Parietal lobe (tissue), 2 donors: ENCODE measurements at places on chromosomes 12 and 14. TPM values are rescaled to one million over a fixed set of nuclear protein-coding genes. Genes with fewer than 3 reads are reported as not detected.

The TAS2R31 gene
- 46.6 TPM for total RNA-seq

The CIPC gene
- 46.0 TPM for total RNA-seq

The TAOK3 gene
- total RNA-seq: 89.8 TPM

The AQP2 gene
- not detected for total RNA-seq

The TCP11L2 gene
- total RNA-seq: 33.5 TPM

The SLC6A15 gene
- total RNA-seq: 76.1 TPM

The DHRS2 gene
- not detected for total RNA-seq

The KRT72 gene
- not detected for total RNA-seq

The IFNG-AS1 gene
- total RNA-seq: 0.31 TPM

The RHOF gene
- total RNA-seq: 17.8 TPM

The USP44 gene
- 2.2 TPM for total RNA-seq

The CCDC91 gene
- total RNA-seq: 76.4 TPM

The KERA gene
- total RNA-seq: 0.31 TPM

The KLRC4 gene
- total RNA-seq: not detected

The MYL2 gene
- total RNA-seq: not detected

The MYF6 gene
- not detected for total RNA-seq

The GPR84 gene
- not detected for total RNA-seq

The IRAK3 gene
- 6.9 TPM for total RNA-seq

The ETFBKMT gene
- total RNA-seq: 3.4 TPM

The KMT2D gene
- total RNA-seq: 57.6 TPM

The RAB5B gene
- 62.0 TPM for total RNA-seq
